ENCODE measurements at places on chromosomes 2 and 18. TPM values are rescaled to one million over a fixed set of nuclear protein-coding genes. Genes with fewer than 3 reads are reported as not detected.

NMUR1 gene
- total RNA-seq, result not detected

DNA sequence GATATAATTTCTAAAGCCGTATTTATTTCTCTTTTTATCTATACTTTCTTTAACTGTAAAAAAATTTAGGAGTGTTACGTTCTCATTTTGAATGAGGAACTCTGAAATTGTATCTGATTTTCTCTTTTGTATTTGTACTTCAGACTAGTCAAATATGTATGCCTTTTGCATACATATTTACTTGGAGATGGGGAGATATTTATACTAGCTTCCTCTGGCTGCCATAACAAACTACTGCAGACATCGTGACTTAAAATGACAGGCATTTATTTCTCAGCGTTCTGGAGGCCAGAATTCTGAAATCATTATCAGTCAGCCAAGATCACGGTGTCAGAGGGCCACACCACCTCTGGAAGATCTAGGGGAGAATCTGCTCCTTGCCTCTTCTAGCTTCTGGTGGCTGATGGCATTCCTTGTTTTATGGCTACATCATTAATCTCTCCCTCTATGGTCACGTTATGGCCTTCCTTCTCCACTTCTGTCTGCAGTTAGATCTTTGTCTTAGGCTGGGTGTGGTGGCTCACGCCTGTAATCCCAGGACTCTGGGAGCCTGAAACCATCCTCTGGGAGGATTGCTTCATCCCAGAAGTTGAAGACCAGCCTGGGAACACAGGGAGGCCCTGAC, 8.2 kb downstream of the LCLAT1 start:
- DNase-seq, result no peak
- H3K27me3 ChIP-seq, result no peaks in the 10 kb centered on the region

STARD6 gene
- not detected for total RNA-seq

- peaks cover 6% of the 10 kb centered on the region for H3K36me3 ChIP-seq
- no peak overlapping the region for H3K4me3 ChIP-seq
- H3K27me3 ChIP-seq, result no peaks in the 10 kb centered on the region
Observed at GRCh38 chr2:2662037-2662846, 331.2 kb upstream of the MYT1L start.
